ENCODE measurements at places on chromosomes 1 and 21.

DNA sequence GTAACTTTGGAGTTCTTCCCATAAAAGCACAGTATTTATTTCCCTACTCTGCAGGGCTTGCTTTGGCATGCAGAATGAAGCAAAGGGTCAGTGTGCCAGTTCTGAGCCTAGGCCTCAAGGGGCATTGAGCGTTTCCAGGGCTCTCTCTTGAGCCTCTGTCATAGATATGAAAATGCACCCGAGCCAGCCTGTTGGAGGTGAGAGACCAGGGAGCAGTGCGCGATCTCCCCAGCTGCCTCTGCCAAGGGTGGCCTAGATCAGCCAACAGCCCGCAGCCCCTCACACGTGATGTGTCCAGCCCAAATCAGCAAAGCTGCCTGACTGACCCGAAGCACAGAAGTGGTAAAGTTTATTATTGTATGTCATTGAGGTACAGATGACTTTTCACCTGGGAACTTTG is 63.7 kb downstream of the TENT5C start:
- peak; percentile 57 for DNase-seq

- no peak for DNase-seq
Measured at GRCh38 chr21:38680401-38680800, 125.3 kb upstream of the ETS2 start.

- DNase-seq: peak; percentile 55
Measured at GRCh38 chr21:43956670-43957035, 55.5 kb upstream of the TRAPPC10 start.

DNA sequence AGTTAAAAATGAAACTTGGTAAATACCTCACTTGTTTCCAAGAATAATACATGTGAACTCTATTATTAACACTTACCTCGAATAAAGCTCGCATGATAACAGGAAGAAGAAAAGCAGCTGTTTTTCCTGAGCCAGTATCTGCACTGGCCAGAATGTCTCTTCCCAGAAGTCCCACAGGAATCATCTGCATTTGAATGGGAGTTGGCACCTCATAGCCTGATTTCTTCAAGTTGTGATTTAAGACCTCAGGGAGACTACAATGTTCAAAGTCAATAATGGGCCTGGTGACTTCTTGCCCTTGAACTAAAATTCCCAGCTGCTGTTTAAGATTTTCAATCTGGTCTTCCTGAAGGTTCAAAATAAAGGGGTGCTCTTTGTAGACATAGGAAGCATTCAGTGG is 3.8 kb downstream of the DDX59 start:
- DNase-seq: no peak

DNA sequence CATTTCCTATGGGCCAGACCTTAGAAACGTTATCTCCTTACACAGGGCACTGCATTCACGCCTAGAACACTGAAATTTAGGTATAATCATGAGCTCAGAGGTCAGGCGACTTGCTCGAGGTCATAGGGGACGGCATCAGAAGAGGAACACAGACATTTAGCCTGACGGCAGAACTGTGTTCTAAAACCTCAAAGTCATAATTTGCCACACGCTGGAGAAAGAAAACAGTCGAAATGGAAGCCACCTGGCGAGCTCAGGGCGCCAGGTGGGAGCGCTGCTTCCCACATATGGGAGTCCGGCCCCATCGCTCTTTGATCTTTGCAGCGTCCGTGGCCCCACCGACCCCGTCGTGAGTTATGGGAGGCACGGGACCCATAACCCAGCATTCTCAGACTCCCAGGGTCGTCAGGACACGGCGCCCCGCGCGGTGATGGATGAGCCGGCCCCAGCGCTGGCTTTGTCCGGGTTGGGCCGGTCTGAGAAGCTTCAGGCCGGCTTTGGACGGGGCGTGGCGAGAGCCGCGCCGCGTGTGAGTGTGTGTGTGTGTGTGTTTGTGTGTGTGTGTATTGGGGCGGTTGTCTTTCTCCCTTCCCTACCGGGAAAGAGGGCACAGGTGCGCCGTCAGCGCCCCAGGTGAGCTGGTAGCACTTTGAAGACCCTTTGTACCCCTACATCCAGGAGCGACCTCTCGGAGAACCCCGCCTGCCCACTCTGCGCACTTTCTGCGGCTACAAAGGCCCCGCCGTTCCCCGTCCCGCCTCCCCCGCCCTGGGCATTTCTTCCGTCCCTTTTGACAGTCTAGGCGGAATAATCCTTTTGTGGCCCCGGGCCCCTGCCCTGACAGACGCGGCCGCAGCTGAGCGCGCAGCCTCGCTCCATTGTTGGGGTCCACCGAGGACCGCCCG is 861 bp upstream of the DRAXIN start:
- no peak for DNase-seq

DNA sequence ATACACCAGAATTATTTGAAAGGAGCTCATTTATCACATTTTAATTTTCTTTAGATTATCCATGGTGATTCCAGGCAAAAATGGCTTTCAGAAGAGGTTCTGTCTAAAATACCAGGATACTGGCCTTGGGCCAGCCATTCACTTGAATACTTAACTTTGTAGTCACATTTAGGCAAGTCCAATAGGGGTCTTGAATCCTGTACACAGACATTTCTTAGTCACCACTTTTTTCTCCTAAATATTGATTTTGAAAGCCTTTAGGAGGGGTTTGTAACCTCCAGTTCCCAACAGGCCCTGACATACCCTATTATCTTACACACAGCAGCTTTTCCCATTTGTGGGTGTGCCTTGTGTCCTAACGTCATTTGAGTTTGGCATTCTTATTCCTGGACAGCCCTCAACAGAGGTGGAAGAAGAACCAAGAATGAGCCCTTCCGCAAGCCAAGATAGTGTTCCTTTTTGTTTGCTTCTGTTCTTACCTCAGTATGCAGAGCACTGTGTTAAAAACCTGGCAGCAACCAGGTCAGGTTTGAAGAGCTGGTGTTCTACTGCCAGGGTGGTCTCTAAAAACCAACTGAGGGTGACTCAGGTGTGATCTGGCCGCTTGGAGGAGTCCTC is 19.5 kb downstream of the MAP3K7CL start:
- DNase-seq: no peak
